ENCODE measurements at places on chromosomes 4 and X.

DNA sequence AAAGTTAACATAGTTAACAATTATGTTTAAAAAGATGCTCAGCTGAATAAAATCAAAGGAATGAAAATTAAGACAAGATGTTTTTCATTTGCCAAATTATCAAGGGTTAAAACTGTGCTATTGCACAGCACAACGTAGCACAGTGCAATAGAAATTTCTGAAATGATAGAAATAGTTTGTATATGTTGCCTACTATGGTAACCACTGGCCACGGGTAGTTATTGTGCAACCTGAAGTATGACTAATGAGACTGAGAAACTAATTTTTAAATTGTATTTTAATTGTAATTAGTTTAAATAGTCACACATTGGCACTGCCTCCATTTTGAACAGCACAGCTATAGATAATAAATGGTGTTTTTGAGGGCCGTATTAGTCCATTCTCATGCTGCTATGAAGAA lies 343.1 kb upstream of the FAM241A start:
- DNase-seq, result peak; percentile 8

DNA sequence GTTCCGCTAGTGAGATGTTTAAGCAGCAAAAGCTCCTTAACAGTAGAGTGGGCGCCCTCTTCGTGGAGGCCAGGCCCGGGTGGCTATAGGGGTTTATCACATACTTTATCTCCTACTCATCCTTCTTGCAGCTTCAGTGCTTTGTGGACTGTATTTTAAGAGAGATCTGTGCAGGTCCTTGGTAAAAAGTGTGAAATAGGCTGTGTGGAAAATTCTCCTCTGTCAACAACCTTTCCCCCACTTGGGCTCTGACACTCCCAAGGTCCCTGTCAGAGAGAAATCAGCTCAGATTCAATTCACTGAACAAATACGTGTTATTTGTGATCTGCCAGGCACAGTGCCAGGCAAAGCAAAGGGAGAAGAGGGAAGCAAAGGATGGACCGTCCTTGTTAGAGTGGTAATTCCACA lies 214.3 kb upstream of the PPARGC1A start:
- no peak for DNase-seq

DNA sequence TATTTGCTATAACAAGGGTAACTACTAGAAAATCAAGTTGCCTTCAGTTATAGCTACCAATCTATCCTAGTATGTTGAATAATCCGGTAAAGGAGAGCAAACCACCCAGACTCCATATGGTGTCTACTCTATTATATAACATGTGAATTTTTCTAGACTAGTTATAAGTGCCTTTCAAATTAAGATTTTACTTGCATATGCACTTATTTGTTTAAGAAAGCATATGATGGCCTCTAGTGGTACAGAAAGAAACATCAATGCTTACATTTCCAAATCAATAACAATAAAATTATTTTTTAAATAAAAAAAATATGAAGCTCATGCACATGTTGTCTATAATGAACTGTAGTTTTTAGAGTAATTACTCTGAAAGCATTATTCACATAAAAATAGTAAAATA lies 1516.4 kb upstream of the PABPC4L start:
- DNase-seq, result no peak

GRCh38 chrX:32137525-32137924 lies 1065.7 kb upstream of the FTHL17 start:
- no peak for DNase-seq

- DNase-seq, result no peak
Measured at GRCh38 chr4:141118381-141118780, 14.9 kb downstream of the RNF150 start.

DNA sequence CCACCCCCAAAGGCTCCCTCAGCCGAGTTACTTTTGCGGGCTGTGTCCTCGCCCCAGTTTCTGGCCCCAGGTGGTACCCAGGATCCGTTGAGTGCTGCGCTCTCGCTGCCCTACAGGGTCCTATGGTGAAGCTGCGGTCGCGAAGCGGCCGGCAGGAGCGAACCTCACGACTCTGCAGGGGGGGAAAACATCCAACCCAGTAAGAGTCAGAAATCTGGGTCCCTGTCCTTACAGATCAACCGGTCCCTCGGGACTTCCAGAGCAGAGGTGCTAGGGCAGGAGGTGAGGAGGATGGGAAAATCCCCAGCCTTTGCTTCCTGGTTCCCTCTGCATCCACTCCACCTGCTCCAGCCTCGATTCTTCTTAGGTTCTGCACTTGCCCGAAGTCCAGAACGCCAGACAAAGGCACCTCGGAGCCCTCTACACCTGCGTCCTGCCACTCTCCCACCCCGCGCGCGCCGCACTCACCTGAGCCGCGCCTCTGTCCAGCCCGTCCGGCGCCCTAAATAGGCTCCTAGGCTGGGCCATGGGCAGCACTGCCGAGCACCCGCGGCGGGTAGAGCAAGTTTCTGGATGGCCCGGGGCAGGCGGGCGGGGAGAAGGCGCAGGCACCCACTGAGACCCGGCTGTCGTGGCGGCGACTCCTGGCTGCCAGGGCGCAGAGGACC lies at the start of gene HS3ST1:
HS3ST1 (minus strand) TSS at position 664 of the 668 bp plus-strand sequence. CDS start 28,889 bp downstream, outside the sequence.
- no peak for DNase-seq

GRCh38 chr4:17866810-17867209 lies 56.0 kb downstream of the NCAPG start:
- DNase-seq, result no peak

DNA sequence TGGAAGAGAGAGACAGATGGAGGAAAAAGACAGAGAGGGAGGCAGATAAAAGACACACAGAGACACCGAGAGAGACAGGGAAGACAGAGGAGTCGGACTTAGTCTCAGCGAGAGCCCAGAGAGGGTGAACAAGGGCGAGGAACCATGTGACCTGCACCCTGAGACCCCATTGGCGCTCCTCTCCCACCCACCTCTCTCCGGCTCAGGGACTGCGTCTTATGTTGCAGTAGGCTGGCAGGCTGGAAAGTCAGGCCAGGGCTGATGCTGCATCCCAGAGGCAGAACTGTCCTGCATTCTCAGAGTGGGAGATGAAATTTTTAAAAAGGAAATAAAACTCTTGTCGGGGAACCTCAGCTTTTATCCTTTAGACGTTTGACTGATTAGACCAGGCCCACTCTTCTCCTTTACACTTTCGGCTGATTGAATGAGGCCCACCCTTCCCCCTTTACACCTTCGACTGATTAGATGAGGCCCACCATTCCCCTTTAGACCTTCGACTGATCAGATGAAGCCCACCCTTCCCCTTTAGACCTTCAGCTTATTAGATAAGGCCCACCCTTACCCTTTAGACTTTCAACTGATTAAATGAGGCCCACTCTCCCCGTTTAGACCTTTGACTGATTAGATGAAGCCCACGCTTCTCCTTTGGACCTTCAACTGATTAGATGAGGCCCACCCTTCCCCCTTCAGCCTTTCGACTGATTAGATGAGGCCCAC lies 29.5 kb upstream of the IL3RA start:
- no peak for DNase-seq

- DNase-seq, result no peak
Measured at GRCh38 chrX:78092296-78092695, 11.8 kb upstream of the PGK1 start.

DNA sequence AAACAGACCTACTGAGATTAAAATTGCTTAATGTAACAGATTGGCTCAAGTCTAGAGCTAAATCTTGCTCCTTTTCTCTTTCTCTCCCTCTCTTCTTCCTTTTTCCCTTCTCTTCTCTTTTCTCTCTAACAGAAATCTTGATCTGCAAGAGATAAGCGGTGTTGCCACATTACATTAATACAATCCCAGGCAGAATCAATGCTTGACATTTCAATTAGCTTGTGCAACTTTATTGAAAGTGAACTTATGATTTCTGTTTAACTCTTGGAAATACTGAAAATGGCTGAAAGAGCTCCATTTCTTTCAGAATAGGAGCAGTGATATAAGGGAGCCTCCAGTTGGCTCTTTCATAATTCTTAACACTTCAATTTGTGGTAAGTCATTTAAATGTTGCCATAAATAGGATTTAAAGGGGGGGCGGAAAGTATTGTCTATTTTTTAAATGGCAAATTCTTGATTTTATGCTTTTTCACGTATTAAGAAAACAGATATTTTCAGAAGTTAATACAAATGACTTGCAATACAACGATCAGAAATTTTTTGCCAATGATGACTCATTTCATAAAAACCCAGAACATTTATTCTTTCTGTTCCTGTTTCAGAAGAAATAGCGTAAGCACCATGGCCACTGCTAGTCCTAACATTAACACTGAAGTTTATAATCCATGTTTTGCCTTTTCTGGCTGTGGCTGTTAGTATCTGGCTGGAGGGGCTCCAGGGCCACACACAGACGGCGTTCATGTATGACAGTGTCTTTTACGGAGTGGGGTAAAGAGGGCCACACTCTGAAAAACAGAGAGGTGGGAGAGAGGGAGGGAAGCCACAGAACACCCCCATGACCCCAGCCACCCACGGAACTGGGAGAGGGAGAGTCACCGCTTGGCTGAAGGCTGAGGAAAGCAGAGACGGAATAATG lies 115.7 kb upstream of the FAT1 start:
- no peak for DNase-seq

GRCh38 chr4:136505020-136505419 lies 1027.3 kb downstream of the PCDH18 start:
- no peak for DNase-seq

DNA sequence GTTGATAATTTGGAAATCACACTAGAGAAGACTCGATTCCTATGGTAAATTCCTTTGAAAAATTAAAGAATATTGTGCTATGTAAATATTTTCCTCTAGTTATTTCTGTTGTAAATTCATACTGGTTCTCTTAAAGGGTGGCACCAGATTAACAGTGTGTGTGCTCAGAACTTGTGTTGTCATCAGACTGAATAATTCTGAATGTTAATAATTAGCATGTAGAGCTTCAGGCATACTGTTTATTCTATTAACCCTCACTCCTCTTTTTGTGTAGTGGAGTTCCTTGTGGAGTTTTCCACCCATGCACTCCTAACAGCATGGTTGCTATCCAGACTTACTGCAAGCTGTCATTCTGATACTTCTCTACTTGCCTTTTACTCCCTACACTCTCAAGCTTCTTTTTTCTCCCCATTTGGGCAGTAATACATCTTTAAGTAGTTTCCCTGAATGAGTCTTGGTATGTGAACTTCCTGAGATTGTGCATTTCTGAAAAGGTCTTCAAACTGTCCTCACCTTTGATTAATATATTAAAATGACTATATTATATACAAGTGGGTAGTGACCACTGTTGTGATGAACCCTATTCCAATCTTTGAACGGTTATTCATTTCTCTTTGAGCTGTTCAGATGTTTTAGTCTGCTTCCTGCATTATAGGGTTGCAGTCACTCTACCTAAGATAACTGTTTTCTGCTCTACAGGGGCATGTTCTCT lies 29.9 kb upstream of the RTL8A start:
- no peak for DNase-seq

DNA sequence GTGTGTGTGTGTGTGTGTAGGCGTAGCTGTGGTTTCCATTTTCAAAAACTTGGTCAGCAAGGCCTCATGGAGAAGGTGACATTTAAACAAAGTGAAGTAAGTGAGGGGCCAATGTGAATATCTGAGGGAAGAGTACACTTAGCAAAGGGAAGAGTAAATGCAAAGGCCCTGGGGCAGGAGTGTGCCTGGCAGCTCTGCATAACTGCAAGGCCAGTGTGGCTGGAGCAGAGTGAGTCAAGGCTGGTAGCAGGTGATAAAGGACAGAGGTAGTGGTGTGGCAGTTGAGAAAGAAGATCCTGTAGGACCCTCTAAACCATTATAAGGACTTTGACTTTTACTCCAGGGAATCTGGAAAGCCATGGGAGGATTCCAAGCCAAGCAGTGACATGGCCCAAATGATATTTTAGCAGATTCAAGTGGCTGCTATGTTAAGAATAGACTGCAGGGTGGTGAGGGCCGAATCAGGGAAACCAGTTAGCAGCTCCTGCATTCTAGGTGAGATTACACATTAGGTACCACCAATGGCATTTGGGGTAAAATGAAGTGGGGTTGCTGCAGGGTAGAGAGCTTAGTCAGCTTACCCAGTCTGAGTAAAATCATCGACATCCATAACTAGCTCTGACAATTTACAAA lies 5.9 kb upstream of the TBC1D1 start:
- no peak for DNase-seq

DNA sequence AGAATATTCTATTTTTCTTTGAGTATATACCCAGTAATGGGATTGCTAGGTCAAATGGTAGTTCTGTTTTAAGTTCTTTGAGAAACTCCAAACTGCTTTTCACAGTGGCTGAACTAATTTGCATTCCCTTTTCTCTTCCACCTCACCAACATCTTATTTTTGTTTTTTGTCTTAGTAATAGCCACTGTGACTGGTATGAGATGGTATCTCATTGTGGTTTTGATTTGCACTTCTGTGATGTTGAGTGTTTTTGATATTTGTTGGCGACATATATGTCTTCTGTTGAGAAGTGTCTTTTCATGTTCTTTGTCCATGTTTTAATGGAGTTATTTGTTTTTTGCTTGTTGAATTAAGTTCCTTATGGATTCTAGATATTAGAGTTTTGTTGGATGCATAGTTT lies 24.4 kb downstream of the AIMP1 start:
- no peak for DNase-seq

GRCh38 chr4:1196421-1197183 lies 24.2 kb upstream of the SPON2 start:
- DNase-seq, result no peak

GRCh38 chr4:99815597-99816011 lies 1.0 kb upstream of the DAPP1 start:
- DNase-seq, result no peak

DNA sequence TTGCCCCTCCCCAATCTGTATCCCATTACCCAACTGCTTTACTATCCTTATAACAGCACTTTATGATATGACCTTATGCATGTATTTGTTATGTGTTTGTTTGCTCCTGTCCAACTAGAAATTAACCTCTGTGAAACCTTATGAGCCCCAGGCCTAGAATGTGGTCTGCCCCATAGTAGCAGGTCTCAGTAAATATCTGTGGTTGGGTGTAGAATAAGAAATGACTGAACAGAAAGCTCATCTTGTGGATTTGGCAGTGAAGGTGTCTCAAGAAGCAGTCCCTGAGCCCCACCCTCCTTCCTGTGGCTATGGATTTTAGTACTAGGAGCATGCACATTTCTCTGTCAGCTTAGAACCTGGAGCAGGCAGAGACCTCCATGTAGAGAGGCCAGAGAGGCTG lies 229.0 kb upstream of the LCORL start:
- DNase-seq, result no peak

- no peak for DNase-seq
Measured at GRCh38 chr4:149347139-149347538, 468.5 kb downstream of the IQCM start.

- peak; percentile 40 for DNase-seq
Measured at GRCh38 chrX:105120463-105120862, 100.0 kb downstream of the TEX13A start.

DNA sequence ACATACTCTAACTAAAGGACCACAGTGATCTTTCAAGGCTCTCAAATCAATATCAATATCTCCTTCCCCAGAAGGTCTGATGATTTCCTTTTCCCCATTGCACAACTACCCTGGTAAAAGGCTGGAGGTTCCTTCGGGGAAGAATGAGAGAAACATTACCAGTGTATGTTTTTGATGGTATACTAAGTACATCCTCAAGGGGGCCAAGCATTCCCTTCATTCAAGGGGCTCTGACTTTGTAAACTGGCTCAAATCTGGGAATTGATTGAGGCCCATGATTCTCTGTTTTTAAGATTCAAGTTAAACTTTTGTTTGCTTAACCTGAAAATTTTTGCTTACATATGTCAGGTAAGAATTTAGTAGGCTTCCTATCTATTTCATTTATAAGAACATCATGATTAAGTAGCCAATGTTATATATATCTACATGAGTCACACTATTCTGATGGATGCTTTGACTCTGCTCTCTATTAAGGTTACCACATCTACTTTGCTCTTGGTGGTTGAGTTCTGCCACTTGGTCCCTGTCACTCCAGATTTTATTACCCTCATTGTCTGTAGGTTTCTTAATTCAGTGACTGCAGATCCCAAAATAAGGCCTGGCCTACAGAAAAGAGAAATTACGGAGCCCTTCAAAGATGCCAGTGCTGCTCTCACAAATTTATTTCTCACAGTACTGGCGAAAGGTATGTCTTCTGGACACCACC lies 16.4 kb upstream of the GUCY1B1 start:
- no peak for DNase-seq

Measured in GM04504 (cell line).